NCI-H774 (cell line): ENCODE measurements at places on chromosomes 3 and 15.

DNA sequence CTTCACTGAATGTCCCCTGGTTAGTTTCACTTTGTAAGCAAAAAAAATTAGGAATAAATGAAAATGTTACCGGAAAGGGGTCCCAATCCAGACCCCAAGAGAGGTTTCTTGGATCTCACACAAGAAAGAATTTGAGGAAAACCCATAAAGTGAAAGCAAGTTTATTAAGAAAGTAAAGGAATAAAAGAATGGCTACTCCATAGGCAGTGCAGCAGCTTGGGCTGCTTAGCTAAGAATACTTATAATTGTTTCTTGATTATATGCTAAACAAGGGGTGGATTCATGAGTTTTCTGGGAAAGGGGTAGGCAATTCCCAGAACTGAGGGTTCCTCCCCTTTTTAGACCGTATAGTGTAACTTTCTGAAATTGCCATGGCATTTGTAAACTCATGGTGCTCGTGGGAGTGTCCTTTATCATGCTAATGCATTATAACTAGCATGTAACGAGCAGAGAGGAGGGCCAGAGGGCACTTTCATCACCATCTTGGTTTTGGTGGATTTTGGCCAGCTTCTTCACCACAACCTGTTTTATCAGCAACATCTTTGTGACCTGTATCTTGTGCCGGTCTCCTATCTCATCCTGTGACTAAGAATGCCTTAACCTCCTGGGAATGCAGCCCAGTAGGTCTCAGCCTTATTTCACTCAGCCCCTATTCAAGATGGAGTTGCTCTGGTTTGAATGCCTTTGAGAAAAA, 41.0 kb upstream of the CMSS1 start:
- DNase-seq = no peak

- no peak for DNase-seq
These were observed 903.6 kb downstream of the DIPK2A start for GRCh38 chr3:144875211-144875610.

DNA sequence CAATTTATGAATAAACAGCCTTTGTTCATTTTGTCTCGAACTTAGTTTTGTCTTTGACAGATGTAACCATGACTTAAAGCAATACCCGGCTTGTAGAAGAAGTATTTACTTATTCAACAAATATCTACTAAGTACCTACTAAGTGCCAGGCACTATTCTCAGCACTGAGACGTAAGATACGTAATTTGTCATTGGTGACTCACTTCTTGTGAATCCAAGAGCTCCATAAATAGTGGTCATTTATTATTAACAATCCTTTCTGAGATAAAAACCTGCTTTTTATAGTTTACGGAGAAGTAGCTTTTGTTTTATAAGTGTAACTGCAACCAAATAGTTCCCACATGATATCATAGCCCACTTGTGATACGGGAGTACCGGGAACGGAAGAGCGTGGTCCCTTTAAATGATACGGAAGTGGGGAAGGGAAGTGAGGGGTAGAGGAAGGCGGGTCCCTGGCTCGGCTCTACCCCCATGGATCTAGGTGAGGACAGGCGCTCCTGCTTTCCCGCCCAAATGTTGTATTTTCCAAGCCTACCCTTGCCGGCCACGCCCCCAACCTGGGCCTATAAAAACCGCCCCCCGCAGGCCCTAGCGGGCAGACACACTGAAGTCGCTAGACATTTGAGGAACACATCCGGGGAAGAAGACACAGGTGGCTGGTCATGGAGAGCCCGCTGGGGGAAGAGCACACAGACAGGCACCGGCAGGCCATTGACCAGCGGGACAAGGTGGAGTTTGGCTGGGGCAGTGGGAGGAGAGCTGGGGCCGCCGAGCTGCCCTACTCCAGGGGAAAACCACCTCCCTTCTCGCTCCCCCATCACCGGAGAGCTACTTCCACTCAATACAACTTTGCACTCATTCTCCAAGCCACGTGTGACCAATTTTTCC, at the start of gene SAMMSON:
SAMMSON (plus strand) TSS at position 594 of the 888 bp plus-strand sequence.
- DNase-seq = no peak

DNA sequence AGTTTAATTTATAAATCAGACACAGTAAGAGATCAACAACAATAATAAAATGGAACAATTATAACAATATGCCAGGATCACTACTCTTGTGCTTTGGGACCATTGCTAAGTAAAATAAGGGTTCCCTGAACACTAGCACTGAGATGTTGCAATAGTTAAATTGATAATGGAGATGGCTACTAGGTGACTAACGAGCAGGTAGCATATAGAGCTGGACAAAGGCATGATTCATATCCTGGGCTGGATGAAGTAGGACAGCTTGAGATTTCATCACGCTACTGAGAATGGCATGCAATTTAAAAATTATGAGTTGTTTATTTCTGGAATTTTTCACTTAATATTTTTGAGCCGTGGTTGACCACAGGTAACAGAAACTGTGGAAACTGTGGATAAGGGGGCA, 20.7 kb upstream of the MYZAP start:
- no peak for DNase-seq

DNA sequence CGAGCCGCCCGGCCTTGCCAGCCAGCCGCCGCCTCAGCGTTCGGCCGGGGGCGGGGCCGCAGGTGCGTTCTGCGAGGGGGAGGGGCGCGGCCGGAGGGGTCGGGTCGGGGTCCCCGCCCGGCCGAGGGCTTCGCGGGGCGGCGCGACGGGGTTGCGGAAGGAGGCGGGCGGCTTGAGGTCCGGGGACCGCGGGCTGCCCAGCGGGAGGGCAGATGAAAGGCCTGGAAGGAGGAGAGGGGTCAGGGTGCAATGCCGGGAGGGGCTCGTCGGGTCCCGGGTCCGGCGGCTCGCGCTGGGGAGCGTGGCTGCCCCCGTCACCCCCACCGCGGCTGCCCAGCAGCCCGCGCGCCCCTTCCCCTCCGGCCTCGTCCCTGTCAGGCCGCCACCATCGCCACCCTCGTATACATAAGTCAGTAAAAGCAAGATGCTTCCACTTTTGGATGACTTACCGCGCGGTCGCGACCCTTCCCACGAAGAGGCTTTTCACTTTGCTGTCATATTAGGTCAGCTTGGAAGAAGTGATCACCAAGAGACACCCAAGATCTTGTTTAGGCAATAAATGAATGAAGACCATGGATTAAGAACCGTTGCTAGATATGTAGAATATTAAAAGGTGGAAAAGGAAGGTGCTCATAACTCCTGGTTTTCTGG, 620 bp upstream of the ANP32A start:
- DNase-seq = no peak

GRCh38 chr3:178880274-178880673, 191.3 kb downstream of the ZMAT3 start:
- peak; percentile 20 for DNase-seq

DNA sequence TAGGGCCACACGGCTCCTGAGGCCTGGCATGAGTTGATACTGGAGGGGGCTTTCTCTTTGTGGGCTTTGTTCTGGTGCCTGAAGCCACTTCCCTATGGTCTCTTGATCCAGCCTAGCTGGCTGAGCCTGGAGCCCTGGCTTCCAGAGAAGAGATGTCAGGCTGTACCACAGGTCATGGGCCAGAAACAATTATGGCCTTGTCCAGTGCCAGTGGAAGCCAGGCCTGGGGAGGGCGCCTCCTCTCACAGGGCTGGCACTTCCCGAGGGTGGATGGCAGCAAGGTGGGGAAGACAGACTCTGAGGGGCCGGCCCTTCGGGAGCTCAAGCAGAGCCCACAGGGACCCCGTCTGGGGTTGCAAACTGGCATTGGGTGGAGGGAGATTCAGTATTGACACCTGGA, 34.9 kb upstream of the ACAD9 start:
- DNase-seq = no peak

DNA sequence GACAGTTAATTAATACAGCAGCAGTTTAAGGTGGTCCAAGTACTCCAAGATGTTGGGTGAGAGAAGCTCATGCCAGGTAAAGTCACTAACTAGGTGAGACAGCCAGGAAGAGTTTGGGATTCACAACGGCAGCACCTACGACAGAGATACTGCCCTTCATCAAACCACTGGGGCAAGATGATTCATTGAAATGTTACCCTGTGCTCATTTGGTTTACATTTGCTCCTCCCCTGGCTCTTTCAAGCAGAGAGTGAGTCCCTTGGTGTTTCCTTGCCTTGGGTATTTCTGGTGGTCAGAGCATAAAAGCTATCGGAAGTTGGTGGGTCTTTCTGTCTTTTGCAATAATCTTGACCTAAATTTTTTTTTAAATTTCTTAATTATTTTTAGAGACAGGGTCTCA, 19.9 kb upstream of the PDE8A start:
- no peak for DNase-seq

GRCh38 chr3:191363221-191363620, 32.9 kb upstream of the UTS2B start:
- no peak for DNase-seq

DNA sequence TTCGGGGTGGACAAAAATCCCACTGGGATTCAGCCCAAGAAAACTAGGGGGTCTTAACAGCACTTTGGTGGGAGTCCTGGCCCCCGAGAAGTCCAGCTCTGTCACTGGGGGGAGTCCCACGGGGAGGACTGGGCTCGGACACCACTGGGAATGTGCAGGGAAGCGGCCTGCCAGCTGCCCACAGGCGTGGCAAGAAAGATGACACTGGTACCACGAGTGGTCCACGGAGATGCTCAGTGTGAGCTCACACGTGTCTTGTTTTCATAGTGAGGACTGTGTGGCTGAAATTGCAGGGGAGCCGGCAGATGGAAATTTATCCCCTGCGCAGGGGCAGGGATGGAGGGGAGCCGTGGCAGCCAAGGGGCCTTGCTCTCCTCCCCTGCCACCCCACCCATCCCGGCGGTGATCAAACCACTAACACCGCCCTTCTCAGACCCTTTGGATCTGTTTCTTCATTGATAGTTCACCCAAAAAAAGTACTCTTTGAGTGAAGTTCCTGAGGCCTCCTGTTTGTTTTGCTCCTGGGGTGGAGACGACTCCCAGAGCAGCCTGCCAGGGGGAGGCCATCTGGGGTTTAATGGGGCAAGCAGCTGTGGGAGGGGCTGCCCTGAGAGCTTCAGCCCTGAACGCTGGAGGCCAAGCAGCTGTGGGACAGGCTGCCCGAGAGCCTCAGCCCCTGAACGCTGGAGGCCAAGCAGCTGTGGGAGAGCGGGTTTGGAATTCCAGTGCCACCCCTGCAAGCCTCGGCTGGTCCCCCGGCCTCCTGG, 130.9 kb downstream of the LRRK1 start:
- DNase-seq = no peak

- DNase-seq = no peak
These were observed 14.7 kb downstream of the ST3GAL6 start for GRCh38 chr3:98777801-98778220.

- DNase-seq = peak; percentile 65
These were observed 102.2 kb downstream of the DGKG start for GRCh38 chr3:186259612-186260383.

GRCh38 chr3:141876891-141877621, 613 bp downstream of the ATP1B3 start:
- DNase-seq = peak; percentile 14

DNA sequence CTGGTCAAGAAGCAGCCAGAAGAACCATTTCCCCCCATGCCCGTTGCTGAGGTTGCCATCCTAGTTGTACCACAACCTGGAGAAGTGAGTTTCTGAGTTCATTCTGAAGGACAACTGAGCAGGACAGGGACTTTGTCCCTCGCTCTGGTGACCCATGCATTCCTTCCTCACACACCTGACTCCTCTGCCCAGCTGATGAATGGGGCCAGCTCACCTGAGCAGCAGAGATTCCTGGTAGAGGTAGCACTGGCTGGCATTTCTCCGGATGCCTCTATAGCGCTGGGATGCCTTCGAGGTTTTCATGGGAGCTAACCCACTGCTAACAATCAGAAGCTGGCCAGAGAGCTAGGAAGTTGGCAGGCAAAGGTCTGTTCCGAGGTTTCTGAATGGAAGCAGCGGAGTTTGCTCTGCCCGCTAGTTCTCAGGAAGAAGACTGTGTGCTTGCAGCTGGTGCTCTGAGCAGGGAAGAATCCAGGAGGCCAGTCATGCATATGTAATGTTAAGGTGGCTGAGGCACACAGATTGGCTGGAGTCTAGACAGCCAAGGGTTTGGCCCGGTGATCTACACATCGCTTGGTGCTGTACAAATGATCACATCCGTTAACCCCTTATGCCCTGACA, at the start of gene TMC3:
TMC3 (minus strand) TSS at position 439 of the 621 bp plus-strand sequence; CDS start at position 303, 136 bp downstream.
- no peak for DNase-seq

DNA sequence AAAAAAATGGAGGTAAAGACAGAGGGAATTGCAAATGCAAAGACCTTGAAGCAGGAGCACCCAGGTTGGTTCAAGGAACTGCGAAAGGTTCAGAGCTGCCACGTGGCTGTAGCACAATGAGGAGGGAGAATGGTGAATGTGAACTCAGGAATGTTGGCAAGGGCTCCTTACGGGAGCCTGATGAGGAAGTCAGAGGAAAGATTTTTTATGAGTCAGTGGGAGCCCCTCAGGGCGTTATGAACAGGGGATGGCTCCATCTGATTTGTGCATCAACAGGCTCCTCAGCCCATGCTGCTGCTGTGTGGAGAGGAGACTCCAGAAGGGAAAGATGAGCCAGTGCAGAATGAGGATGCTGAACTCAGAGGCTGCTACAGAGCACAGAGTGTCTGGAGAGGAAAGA, 194.4 kb downstream of the ARRDC4 start:
- no peak for DNase-seq

DNA sequence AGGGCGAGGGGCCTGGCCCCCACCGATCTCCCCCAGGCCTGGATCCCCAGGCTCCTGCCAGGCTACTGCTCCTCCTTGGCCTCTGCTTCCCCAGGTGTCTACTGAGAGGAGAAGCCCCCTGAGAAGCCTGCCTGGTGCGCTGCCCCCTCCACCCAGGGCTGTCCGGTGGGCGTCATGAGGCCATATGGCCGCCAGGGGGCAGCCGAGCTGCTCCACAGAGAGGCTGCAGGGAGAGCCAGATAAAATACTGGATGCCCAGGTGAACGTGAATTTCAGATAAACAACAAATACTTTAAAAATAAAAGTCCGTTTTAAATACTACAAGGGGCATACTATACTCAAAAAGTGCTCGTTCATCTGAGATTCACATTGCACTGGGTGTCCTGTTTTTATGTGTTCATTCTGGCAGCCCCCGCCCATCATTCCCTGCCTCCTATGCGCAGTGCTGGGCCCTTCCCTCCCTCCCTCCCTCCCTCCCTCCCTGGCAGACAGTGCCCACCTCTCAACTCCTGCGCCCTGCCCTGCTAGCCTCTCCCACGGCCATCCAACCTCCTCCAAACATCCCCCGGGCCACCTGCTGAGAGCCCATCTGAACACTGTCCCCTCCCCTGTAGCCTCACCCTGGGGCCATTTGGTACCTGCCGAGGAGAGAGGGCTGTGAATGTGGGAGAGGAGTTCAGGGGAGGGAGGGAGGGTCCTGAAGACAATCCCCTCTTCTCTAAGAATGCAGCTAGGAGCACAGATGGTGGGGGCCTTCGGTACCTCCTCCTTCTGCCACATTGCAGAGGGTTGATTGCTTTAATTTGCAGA, 29.6 kb downstream of the PSTPIP1 start:
- peak; percentile 32 for DNase-seq

GRCh38 chr3:135050536-135050935, 255.5 kb downstream of the EPHB1 start:
- DNase-seq = no peak
